Activated CD4-positive, alpha-beta T cell treated with anti-CD3 and anti-CD28 coated beads for 4 hours (primary cell): ENCODE measurements at places on chromosomes 16 and 17.

- no peak for DNase-seq
These were observed 10.3 kb downstream of the MYCBPAP start for GRCh38 chr17:50518384-50519023.

DNA sequence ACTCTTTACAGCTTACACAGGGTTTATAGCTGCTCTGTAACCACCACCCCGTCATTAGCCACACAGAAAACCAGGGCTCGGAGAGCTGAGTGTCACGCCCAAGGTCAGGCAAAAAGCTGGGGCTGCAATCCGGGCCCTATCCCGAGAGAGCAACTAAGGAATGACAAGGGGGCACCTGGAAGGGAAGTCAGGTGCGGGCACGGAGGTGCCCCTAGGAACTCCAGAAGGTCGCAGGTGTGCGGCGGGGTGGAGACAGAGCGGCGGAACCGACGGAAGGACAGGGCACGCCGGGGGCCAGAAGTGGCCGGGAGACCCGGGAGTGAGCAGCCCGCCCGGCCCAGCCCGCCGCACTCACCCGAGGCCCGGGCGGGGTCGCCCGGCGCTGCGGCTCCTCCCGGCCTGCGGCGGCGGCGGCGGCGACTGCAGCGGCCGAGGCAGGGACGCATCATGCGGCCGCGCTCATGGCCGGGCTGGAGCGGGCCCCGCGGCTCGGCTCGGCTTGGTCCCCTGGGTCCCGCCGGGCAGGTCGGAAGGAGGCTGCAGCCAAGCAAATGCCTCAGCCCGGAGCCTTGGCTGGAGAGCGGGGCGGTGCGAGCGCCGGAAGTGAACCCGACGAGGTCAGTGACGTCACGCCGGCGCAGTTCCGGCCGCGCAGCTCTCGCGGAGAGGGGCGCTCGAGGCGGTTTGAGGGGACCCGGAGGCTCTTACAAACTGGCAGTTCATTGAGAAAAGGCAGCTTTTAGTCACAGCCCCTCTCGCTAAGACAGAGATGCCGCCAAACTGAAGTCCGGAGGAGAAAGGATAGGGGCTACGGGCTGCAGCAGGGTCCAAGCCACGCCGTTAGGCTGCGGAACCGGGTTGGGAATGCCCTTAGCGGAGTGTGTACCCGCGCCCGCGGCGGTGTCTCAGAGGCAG is at the start of gene ZDHHC7:
ZDHHC7 (minus strand) TSS at position 605 of the 915 bp plus-strand sequence. CDS start 20,917 bp downstream, outside the sequence.
- peak; percentile 84 for DNase-seq

GRCh38 chr16:86142801-86143236 is 243.9 kb downstream of the IRF8 start:
- DNase-seq, result no peak

GRCh38 chr16:1082266-1082951 is 9.9 kb downstream of the SSTR5 start:
- DNase-seq, result no peak

DNA sequence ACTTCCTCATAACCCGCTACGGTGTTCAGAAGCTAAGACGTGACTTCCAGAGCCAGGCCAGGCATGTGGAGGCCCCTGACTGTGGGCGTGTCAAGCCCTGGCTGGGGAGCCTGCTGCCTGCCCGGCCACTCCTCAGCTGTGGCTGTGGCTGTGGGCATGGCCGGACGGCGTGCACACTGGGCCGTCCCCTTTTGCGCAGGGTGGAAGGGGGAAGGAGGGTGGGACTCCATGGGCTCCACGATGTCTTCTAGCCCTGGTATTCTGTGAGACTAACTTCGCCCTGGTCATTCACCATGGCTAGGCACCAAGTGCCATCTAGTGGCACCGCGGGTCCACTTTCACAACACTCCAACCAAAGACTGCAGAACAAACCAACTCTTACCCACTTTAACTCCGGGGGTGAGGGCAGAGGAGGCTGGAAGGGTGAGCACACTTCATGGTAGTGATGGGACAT is 67.9 kb downstream of the N4BP1 start:
- DNase-seq, result no peak
